ENCODE measurements at places on chromosomes 5 and 9.

- peak; percentile 27 for DNase-seq
Observed at GRCh38 chr5:56481428-56482357, 248.6 kb upstream of the ANKRD55 start.

DNA sequence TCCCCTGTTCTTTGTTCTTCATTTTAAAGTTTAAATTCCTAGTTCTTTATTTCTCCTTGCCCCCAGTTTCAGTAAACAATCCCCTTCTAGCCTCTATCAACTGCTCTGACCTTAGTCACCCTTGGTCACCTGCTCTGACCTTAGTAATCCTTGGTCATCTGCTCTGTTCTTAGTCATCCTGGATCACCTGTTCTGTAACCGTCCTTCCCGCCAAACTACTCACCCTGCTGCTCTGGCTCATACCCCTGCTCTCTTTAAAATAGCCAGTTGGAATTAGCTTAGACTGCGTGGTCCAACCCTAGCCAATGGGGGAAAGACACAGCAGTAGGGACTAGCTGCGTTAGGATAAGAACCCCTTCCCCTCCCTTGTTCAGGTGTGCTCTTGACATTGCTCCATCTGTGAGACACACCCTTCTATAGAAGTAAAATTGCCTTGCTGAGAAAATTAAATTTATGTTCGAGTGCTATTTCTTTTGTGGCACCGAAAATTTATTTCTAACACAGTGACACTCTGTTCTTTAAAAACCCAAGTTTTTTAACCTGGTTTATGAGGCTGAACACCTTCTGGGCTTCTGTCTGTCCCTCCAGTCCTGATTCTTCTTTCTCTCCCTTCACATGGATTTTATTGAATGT is 3.8 kb downstream of the PRRC1 start:
- no peak for DNase-seq

DNA sequence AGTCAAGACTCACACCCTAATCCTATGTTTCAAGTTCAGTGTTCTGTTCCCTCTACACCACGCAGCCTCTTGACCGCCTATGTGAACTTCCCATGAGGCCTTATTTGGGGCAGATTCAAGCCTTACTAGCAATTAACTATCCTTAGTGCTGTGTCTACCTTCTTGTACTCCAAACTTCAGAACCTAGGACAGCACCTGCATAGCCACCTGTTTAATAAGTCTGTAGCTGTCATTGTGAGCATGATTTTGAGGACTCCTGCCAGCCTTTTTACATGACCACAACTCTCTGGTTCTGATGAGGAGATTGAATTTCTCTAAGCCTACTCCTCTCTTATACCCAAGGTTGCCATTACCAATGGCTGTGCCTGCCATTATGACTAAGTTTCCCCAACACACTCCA is 50.8 kb upstream of the PCSK1 start:
- DNase-seq, result no peak

DNA sequence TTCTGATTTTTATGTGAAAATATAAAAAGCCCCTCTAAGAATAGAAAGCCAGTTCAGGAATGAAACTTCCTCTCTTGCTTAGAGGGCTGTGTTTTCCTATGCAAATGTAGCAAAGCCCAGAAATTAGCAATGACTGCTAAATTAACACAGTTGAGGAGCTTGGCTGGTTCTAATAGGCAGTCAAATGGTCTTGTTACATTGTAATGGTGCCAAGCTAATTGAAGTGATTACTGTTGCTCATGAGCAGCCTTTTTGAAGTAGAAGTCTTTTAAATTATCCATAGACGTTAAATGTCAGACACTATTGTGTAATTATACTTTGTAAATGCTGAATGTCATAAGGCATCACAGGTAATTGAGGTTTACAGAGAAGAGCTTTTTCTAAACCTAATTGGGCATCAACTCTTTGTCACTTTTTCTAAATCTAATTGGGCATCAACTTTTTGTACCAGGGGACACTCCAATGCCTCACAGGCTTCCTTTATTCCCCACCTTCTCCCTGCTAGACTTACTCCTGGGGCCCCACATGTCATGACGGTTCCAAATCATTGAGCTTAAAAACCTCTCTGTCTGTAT is 229.1 kb downstream of the PSAT1 start:
- DNase-seq, result no peak

- DNase-seq, result peak; percentile 38
Observed at GRCh38 chr5:177310757-177311391, 824 bp downstream of the MXD3 start.

DNA sequence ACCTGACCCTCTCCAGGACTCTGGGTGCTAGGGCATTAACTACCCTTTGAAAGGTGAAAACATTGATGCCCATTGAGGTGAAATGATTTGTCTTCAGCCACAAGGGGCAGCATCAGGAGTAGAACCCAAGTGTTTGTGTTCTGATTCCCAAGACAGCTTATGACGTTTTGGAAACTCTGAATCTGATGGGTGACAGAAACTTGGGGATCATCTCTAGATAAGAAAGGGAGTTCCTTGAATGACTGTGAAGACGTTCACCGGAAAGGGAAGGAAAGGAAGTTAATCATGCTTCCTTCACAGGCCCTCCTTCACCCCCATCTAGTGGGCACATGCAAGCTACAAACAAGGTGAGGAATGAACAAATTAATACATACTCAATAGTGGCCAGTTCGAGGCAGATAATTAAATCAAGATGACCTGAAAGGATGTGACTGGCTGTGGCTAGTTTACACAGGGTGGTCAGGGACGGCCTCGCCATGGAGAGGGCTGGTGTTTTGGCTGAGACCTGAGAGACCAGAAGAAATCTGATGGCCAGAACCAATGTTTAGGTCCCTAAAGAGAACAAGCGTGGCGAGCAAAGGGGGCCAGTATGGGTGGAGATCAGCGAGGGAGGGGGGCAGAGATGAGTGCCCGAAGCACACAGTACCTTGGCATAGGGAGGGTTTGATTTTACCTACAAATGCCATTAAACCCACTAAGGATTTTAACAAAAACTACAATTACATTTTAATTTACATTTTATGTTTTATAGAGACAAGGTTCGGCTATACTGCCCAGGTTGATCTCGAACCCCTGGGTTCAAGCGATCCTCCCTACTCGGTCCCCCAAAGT is 937 bp upstream of the SLC26A2 start:
- DNase-seq, result peak; percentile 75

DNA sequence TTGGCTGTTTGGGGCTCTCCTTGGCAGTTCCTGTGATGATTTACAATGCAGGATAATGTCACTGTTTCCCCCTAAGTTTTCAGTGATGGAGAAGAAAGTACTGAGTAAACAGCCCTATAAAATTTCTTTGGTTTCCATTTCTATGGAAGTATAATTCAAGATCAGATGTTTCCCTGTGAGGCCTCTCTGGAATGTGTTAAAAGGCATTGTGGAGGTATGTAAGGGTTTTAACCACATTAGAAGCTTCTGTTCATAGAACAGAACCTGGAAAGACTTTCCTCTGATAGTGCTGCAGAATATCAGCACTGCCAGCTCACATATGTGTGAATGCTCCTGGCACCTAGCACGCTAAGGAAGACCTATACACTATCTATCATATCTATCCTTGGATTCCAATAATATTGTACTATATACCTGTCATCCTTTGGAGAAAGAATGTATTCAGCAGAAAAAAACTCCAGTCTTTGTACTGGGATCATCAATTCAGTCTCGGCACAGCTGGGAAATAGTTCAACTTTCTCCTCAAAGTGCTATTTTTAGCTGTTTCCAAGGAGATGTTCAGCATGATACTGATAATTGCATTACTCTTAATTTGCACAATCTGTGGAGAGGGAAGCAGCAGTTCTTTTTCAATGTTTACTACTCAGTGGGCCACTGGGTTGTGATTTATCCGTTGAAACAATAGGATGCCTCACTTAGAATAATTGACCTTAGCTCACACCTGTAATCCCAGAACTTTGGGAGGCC is 21.9 kb downstream of the TTC1 start:
- no peak for DNase-seq

DNA sequence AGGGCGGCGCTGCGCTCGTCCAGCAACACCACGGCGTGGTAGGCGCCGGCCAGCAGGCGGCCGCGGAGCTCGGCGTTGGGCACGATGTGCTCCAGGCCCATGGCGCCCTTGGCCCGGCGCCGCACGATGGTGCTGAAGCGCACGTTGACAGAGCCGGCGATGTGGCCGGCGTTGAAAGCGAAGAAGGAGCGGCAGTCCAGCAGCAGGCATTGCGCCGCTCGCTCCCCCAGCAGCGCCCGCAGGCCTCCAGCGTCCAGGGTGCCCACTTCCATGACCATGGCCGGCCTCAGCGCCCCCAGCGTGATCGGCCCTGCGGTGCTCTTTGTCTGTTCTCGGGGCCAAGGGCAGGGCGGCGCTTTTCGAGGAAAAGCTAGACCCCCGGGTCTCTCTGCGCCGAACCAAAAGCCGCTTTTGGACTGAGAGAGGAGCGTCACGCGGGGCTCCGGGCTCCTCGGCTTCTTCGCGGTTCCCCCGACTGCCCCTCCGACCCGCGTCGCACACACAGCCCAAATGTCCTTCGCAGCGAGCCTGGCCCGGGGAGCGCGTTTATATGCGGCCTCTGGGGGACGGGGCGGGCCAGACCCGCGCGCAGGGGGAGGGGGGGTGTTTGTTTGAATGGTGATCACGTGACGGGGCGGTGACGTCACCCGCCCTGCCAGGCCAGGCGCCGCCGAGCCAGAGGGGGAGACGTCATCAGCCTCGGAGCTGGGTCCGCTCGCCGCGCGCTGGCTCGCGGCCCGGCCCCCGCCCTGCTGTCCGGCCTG is at the start of gene DUSP1:
DUSP1 (minus strand) TSS at position 521 of the 764 bp plus-strand sequence; CDS start at position 278, 243 bp downstream.
- DNase-seq, result peak; percentile 98

- DNase-seq, result no peak
Observed at GRCh38 chr9:76490249-76490990, 31.4 kb downstream of the GCNT1 start.

DNA sequence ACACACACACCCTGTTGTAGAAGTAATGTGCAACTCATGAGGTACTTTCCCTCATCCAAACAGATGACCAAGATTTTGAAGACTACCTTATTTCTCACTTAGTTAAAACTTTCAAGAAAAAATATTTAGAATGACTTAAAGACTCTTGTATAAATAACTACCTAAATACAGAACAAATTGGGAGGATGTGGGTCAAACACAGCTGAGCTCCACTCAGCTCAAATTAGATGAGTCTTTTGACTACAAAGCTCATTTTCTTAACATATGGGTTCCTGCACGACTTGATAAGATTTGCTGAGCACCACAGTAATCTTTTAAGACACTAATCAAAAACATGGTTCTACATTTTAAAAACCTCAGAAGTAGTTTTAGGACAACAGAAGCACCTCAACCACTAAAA is 8.9 kb downstream of the MTX3 start:
- peak; percentile 2 for DNase-seq

- DNase-seq, result no peak
Observed at GRCh38 chr5:76622973-76623596, at the start of gene F2RL2. F2RL2 (minus strand) TSS chr5:76623403; CDS start chr5:76623230, 173 bp downstream.

All from CD4-positive, alpha-beta T cell treated with Interleukin-4 for 4 hours (primary cell).